ENCODE measurements at places on chromosomes 5 and 9.

DNA sequence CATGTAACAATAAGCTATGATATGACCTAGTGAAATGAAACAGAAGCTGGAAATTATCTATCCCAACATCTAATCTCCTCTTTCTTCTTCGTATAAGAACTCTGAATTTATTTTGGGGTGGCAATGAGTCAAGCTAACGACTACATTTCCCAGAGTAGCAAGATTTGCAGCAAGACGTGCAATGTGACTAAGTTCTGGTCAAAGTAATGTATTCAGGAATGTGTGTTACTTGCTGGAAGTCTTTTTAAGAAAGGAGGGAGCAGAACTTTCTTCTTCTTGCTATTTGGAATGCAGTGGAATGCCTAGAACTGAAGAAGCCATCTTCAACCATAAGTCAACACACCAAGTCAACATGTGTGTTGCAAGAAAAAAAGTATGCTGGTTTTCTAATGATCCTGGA, 406.6 kb upstream of the MEF2C start:
- no peaks in the 10 kb centered on the region for H3K27me3 ChIP-seq
- H3K4me3 ChIP-seq, result no peak overlapping the region
- no peak overlapping the region for H3K27ac ChIP-seq
- 0 out of 2 replicates have a peak, but pooled peaks cover 10% of the 10 kb centered on the region for H3K4me1 ChIP-seq
- no peaks in the 10 kb centered on the region for H3K36me3 ChIP-seq

DNA sequence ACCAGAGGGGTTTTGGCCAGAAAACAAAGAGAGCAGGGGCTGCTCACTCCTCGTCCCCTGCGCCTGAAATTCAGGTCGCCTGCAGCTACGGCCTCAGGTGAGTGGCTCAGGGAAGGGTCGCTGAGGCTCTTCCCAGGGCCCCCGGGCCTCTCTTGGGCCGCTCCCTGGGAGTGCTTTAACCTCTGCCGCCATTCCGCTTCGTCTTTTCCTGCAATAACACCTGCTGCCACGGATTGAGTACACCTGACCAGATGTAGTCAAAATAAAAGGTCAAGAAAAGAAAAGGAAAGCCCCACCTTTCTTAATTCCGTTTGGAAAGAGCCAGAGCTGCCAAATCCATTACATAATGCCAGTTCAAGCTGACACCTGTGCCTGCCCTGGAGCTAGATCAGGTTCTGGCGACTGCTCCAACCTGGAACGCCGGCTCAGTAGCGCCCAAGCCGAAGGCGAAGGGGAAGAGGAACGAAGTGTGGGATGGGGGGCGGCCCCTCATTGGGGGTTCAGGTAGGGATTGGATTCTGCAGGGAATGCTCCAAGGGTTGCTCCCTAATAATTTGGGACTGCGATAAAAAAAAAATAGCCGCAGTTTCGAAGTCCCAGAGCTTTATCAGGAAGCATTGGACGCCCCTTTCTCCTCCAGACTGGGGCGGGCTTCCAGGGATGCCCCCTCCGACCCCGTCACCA, 193.9 kb downstream of the MEF2C start:
- DNase-seq, result no peak
- H3K4me1 ChIP-seq, result no peaks in the 10 kb centered on the region
- no peak overlapping the region for H3K4me3 ChIP-seq
- H3K27ac ChIP-seq, result no peak overlapping the region
- H3K36me3 ChIP-seq, result no peaks in the 10 kb centered on the region
- H3K27me3 ChIP-seq, result no peaks in the 10 kb centered on the region

DNA sequence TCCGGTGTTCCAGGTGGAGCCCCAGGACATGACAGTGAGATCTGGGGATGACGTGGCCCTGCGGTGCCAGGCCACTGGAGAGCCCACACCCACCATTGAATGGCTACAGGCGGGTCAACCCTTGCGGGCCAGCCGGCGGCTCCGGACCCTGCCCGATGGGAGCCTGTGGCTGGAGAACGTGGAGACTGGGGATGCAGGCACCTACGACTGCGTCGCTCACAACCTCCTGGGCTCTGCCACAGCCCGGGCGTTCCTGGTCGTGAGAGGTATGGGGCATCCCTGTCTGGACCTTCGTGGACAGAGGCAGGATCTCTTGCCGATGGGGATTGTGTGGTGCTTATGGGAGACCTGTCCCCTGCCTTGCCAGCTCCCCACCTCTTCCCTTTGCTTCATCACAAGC, 26.0 kb upstream of the ASS1 start:
- H3K27me3 ChIP-seq, result peaks cover 98% of the 10 kb centered on the region
- H3K27ac ChIP-seq, result no peak overlapping the region
- H3K36me3 ChIP-seq, result no peaks in the 10 kb centered on the region
- no peak for DNase-seq

DNA sequence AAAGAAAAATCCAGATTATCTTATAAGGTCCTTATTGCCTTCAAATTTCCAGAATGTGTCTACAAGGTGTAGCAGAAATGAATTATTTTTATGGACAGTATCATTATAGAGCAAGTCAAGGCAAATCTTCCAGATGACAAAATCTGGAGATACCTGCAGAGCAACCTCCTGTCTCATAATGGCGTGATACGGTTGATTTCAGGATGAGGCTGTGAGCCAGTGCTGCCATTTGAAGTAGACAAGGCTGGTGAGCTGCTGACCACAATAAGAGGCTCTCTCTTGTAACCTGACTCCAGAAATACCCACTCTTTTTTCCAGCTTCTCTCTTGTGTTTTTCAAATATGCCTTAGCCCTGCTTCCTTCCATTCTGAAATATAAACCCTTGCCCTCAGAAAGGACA, 108.2 kb downstream of the HTR1A start:
- H3K27me3 ChIP-seq, result no peaks in the 10 kb centered on the region
- no peaks in the 10 kb centered on the region for H3K4me1 ChIP-seq
- no peak overlapping the region for H3K27ac ChIP-seq
- no peak overlapping the region for H3K4me3 ChIP-seq

- no peak for DNase-seq
- H3K27me3 ChIP-seq, result no peaks in the 10 kb centered on the region
- H3K36me3 ChIP-seq, result no peaks in the 10 kb centered on the region
- H3K4me3 ChIP-seq, result no peak overlapping the region
Measured at GRCh38 chr5:15731699-15732098, 231.7 kb downstream of the FBXL7 start.

DNA sequence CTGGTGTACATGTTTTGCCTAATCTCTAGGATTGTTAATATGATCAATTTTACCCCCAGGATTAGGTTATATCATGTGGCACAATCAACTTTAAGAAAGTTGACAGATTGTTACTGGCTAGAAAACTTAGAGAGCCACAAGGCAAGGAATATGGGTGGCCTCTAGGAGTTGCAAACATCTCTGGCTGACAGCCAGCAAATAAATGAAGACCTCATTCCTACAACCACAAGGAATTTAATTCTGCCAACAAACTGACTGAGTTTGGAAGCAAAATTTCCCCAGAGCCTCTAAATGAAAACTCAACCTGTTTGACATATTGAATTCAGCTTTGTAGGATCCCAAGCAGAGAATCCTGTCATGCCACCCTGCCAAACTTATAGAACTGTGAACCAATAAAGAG, 196.4 kb upstream of the PTGER4 start:
- H3K27ac ChIP-seq, result no peak overlapping the region
- H3K4me1 ChIP-seq, result peaks cover 31% of the 10 kb centered on the region
- no peak for DNase-seq

- peak overlapping the region; percentile 87 for H3K27ac ChIP-seq
- peak overlapping the region; percentile 62 for H3K4me3 ChIP-seq
- peak; percentile 93 for DNase-seq
- H3K4me1 ChIP-seq, result peaks cover 46% of the 10 kb centered on the region
Measured at GRCh38 chr5:6729386-6730310, 16.4 kb downstream of the TENT4A start.

DNA sequence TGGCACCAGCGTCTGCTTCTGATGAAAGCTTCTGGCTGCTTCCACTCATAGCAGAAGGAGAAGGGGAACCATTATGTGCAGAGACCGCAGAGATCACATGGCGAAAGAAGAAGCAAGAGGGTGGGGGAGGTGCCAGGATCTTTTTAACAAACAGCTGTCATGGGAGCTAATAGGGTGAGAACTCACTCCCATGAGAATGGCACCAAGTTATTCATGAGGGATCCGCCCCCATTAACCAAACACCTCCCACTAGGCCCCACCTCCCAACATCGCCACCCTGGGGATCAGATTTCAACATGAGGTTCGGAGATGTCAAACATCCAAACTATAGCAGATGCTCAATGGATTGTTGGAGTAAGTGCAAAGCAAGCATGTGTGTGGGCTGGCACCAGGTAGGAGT, 125.8 kb upstream of the SLIT3 start:
- H3K4me1 ChIP-seq, result no peaks in the 10 kb centered on the region
- H3K36me3 ChIP-seq, result no peaks in the 10 kb centered on the region
- no peak for DNase-seq
- H3K27ac ChIP-seq, result no peak overlapping the region

- H3K4me1 ChIP-seq, result no peaks in the 10 kb centered on the region
- H3K36me3 ChIP-seq, result no peaks in the 10 kb centered on the region
- DNase-seq, result no peak
- H3K27me3 ChIP-seq, result no peaks in the 10 kb centered on the region
Measured at GRCh38 chr5:106154280-106154716, 1516.4 kb downstream of the EFNA5 start.

DNA sequence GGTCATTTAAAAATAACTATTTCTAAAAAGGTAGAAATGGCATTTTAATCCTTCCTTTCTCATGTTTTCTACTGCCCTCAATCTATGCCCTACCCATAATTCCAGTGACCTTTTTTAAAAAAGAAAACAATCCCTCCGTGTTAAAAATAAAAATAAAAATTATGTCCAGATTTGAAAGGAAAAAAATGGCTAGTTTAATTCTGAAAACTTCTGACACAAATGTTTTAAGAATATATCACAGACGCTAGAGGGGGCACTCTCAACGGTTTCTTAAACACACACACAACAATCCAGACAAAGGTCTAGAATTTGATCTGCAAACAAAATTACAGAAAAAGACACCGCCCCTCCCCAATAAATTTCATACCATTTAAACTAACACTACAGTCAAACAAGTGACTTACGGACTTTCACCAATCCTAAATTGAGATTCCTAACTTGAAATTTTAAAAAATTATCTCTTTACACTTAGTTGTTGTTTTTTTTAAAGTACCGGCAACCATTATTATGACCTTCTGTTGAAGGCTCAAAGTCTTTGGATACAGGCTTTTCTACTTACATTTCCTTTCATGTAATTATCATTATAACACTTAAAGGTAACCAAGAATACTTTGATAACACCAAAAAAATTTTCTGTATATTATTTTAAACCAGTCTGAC, 38.2 kb downstream of the CLINT1 start:
- H3K27me3 ChIP-seq, result no peaks in the 10 kb centered on the region
- H3K4me3 ChIP-seq, result no peak overlapping the region
- H3K36me3 ChIP-seq, result no peaks in the 10 kb centered on the region
- H3K4me1 ChIP-seq, result peaks cover 5% of the 10 kb centered on the region
- DNase-seq, result peak; percentile 59

GRCh38 chr5:100550531-100551051, 15.4 kb downstream of the FAM174A start:
- no peaks in the 10 kb centered on the region for H3K27me3 ChIP-seq
- peak overlapping the region; percentile 56 for H3K27ac ChIP-seq

GRCh38 chr9:95135756-95136155, 181.8 kb downstream of the FANCC start:
- H3K27ac ChIP-seq, result no peak overlapping the region
- H3K36me3 ChIP-seq, result no peaks in the 10 kb centered on the region
- H3K4me1 ChIP-seq, result no peaks in the 10 kb centered on the region
- DNase-seq, result no peak
- no peaks in the 10 kb centered on the region for H3K27me3 ChIP-seq

GRCh38 chr5:181149806-181150733, 2.7 kb downstream of the OR2V2 start:
- H3K27me3 ChIP-seq, result peaks cover 17% of the 10 kb centered on the region
- no peak overlapping the region for H3K27ac ChIP-seq
- no peaks in the 10 kb centered on the region for H3K36me3 ChIP-seq
- H3K4me1 ChIP-seq, result no peaks in the 10 kb centered on the region
- DNase-seq, result peak; percentile 36

- peaks cover 30% of the 10 kb centered on the region for H3K27me3 ChIP-seq
- H3K4me1 ChIP-seq, result no peaks in the 10 kb centered on the region
- H3K36me3 ChIP-seq, result no peaks in the 10 kb centered on the region
- no peak overlapping the region for H3K27ac ChIP-seq
- no peak for DNase-seq
- no peak overlapping the region for H3K4me3 ChIP-seq
Measured at GRCh38 chr5:976849-977751, 31.5 kb upstream of the NKD2 start.

DNA sequence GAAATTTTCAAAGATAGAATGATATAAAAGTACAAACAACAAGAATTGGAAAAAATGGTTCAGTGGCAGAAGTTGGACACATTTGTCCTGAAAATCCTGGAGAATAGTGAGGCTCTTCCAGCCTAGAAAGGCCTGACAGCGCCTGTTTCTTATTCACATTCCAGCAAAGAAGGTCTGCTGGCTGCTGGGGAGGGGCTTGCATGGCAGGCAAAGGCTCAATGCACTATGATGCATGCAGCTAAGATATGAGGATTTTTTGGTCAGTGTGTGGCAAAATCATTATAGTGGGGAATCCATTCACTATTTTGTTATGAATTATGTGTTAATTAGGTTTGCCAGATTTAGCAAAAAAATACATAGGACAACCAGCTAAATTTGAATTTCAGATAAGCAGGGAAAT, 243.9 kb upstream of the SLC30A5 start:
- no peak overlapping the region for H3K27ac ChIP-seq
- no peak overlapping the region for H3K4me3 ChIP-seq
- H3K27me3 ChIP-seq, result no peaks in the 10 kb centered on the region
- no peaks in the 10 kb centered on the region for H3K4me1 ChIP-seq

- no peaks in the 10 kb centered on the region for H3K4me1 ChIP-seq
- H3K4me3 ChIP-seq, result no peak overlapping the region
- no peaks in the 10 kb centered on the region for H3K36me3 ChIP-seq
- H3K27ac ChIP-seq, result no peak overlapping the region
- DNase-seq, result no peak
- peaks cover 95% of the 10 kb centered on the region for H3K27me3 ChIP-seq
Measured at GRCh38 chr9:135787776-135788575, 86.0 kb downstream of the KCNT1 start.

DNA sequence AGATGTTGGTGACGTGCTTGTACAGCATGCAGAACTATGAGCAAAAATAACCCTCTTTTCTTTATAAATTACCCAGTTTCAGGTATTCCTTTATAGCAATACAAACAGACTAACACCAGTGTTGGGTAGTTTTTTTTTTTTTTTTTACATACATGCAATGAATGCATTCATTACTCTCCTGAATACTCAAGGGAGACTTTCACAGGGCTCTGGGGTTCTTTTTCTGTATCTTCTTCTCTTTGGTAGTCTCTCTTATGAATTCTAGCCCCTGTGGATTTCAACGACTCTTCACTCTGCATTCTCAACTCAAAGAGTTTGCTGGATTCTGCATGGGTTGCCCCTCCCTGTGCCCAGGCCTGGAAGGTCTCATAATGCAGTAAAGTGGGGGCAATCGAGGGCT, 27.8 kb downstream of the PTTG1 start:
- no peaks in the 10 kb centered on the region for H3K36me3 ChIP-seq
- H3K4me3 ChIP-seq, result no peak overlapping the region
- H3K4me1 ChIP-seq, result peaks cover 20% of the 10 kb centered on the region
- no peak overlapping the region for H3K27ac ChIP-seq

DNA sequence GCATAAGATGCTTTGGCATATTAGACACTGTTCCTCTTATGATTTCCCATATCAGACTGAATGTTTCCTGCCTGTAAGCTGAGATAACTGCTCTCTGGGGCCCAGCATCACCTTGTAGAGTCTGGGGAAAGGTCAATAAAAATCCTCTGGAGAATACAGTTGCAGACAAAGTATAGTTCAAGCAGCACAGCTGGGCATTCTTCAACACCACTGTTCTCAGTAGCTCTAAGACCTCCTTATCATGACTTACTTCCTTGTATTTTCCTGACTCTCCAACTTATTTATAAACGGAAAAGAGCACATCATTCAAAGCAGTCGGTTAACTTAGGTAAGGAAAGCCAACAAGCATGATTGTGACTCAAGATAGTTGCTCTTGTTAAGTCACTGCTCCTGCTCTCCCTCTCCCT, 208.7 kb upstream of the RASEF start:
- H3K27me3 ChIP-seq, result no peaks in the 10 kb centered on the region
- no peaks in the 10 kb centered on the region for H3K36me3 ChIP-seq
- DNase-seq, result no peak
- H3K4me1 ChIP-seq, result no peaks in the 10 kb centered on the region
- no peak overlapping the region for H3K4me3 ChIP-seq
